ENCODE measurements at places on chromosomes 6 and 20. TPM values are rescaled to one million over a fixed set of nuclear protein-coding genes. Genes with fewer than 3 reads are reported as not detected.

The BANF2 gene
- not detected for total RNA-seq

The PAK5 gene
- 0.20 TPM for total RNA-seq

The BTN1A1 gene
- total RNA-seq: 0.15 TPM

The EYS gene
- 0.11 TPM for total RNA-seq

The BEND6 gene
- 2.3 TPM for total RNA-seq

The POM121L2 gene
- not detected for total RNA-seq

The KIF25 gene
- total RNA-seq: 0.59 TPM

The SLC22A2 gene
- total RNA-seq: 0.86 TPM

The BHLHE23 gene
- total RNA-seq: 0.22 TPM

GRCh38 chr6:30450909-30451841 is 38.1 kb upstream of the HLA-E start:
- H3K27ac ChIP-seq: no peak overlapping the region
- no peak overlapping the region for H3K4me3 ChIP-seq
- H3K4me1 ChIP-seq: no peaks in the 10 kb centered on the region
- peak; percentile 49 for DNase-seq

DNA sequence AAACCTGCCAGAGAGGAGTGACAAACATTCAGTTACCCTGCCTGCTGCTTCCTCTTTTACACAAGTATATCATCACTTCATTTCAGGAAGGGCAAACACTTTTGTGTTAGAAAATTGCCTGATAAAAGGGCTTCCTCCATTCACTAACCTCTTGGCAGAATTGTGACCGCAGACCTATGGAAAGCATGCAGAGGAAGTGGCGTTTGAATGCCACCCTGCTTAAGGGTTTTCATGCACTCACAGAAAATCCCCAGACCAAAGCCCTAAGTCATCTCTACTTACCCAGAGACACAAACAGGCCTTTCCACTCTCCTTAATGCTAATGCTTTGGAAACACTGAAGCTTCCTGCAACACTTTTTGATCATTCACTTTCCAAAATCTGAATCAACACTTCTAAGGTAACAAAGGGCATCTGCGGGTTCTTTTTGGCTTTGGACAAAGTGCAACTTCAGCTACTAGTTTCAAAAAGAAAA is 22.1 kb upstream of the RALGAPA2 start:
- no peak overlapping the region for H3K4me3 ChIP-seq
- no peak overlapping the region for H3K27ac ChIP-seq
- H3K36me3 ChIP-seq: no peaks in the 10 kb centered on the region
- no peaks in the 10 kb centered on the region for H3K27me3 ChIP-seq

DNA sequence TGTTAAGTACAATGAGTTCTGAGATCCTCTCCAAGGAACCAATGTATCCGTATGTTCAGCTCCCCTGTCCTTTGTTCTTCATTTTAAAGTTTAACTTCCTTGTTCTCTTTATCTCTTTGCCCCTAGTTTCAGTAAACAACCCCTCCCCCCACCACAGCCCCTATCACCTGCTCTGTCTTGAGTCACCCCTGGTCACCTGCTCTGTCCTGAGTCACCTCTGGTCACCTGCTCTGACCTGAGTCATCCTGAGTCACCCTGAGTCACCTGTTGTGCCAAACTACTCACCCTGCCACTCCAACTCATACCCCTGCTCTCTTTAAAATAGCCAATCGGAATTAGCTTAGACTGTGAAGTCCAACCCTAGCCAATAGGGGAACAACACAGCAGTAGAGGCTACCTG is 288.7 kb upstream of the CDYL start:
- no peaks in the 10 kb centered on the region for H3K27me3 ChIP-seq
- DNase-seq: peak; percentile 69
- H3K4me1 ChIP-seq: peaks cover 7% of the 10 kb centered on the region
- H3K27ac ChIP-seq: no peak overlapping the region

DNA sequence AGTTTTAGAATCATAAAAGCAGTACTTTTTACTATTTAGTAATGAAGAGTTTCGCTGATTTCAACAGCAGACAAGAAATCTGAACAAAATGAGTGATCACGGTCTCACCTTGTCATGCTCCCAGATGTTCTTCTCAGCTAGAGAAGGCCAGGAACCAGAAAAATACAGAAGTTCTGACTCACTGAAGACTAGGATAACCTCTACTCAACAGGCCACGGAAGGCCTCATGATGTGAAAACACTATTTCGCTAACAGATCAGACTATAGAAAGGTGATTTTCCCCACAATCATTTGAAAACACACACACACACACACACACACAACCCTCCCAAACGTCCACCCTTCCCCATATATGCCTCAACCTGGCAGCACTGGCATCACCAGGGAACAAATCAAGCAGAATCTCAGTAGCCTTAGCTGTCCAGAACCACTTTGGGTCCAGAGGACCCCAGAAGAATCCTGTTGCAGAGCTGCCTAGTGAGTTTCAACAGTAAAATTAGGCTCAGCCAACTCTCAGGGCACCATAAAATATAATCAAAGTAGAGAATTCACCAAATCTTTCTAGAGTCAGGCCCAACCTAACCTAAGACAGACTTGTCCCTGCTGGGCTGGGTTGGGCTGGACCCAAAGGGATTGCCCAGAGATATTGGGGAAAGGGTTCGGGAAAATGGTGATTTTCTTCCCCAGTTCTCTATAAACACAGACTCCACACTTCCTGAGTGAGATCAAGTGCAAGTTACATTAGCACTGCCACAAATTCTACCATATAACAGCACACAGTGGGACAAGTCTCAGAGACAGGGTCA is 7.9 kb downstream of the EXOC2 start:
- H3K27ac ChIP-seq: no peak overlapping the region
- H3K27me3 ChIP-seq: no peaks in the 10 kb centered on the region
- no peak for DNase-seq
- peaks cover 21% of the 10 kb centered on the region for H3K4me1 ChIP-seq

GRCh38 chr6:80489911-80490635 is 383.6 kb downstream of the BCKDHB start:
- no peak overlapping the region for H3K27ac ChIP-seq
- no peaks in the 10 kb centered on the region for H3K27me3 ChIP-seq
- no peak for DNase-seq
- peaks cover 3% of the 10 kb centered on the region for H3K36me3 ChIP-seq

DNA sequence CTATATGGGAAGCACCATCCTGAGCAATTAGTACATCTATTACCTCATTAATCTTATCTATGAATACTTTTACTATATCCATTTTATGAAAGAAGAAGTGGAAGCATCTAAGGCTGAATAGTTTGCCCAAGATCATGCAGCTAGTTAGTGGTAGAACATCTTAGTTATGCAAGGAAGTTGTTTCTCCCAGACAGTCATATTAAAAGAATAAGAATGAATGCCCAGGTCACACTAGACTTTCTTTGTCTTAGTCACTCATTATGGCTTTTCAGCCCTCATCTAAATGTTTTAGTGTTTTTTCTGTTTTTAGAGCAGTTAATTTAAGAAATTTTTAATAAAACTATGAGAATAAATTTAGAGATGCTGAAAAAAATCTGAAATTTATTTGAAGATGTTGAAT is 517.5 kb downstream of the CDKAL1 start:
- H3K4me3 ChIP-seq: no peak overlapping the region
- H3K27me3 ChIP-seq: no peaks in the 10 kb centered on the region
- no peak for DNase-seq

GRCh38 chr6:29943053-29943966 is 978 bp downstream of the HLA-A start:
- no peak overlapping the region for H3K27ac ChIP-seq
- no peaks in the 10 kb centered on the region for H3K27me3 ChIP-seq
- H3K4me3 ChIP-seq: peak overlapping the region; percentile 85
- no peaks in the 10 kb centered on the region for H3K4me1 ChIP-seq

- H3K27ac ChIP-seq: no peak overlapping the region
- no peaks in the 10 kb centered on the region for H3K27me3 ChIP-seq
- no peaks in the 10 kb centered on the region for H3K4me1 ChIP-seq
- no peaks in the 10 kb centered on the region for H3K36me3 ChIP-seq
- no peak for DNase-seq
Observed at GRCh38 chr6:127520066-127520465, 931 bp upstream of the MTCL3 start.

DNA sequence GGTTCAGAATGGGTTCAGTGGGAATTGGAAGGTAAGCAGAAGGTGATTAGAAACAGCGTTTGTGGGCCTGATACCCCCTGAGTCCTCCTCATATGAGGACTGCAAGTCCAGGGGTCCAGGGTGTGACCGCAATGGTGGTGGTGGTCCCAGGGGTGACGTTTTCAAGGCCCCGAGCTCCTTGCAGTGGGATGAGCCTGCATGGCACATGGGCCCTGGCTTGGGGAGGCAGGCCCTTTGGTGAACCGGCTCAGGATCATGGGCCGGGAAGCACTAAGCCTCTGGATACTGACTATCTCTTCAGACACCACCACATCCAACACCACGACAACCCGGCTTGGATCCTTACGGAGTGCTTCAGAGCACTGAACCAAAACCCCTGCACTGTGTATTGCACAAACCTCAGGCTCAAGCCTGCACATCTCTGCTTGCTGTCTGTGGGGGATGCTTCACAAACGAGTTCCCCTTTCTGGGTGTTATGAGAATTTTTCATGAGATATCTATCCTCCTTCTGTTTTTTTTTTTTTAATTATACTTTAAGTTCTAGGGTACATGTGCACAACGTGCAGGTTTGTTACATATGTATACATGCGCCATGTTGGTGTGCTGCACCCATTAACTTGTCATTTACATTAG is 67.9 kb downstream of the STK35 start:
- H3K4me1 ChIP-seq: no peaks in the 10 kb centered on the region
- H3K27ac ChIP-seq: no peak overlapping the region
- H3K4me3 ChIP-seq: no peak overlapping the region
- no peaks in the 10 kb centered on the region for H3K36me3 ChIP-seq

DNA sequence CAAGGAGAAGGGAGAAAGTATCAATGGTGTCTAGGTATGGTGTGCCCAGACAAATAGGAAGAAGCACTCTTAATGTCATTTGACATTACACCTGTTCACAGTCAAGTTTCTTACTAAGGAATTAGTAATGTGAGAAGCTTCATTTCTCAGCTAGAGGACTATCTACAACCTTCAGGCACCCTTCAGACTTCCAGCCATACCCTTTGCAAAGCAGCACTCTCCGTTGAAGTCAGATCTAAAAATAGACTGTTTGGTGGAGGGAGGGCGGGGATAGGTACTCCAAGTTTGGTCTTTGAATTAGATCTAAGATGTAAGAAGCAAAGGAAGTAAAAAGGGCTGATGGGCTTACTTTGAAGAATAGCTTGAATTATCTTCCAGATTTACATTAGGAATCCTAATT is 311.1 kb downstream of the SLC35F1 start:
- no peaks in the 10 kb centered on the region for H3K36me3 ChIP-seq
- no peaks in the 10 kb centered on the region for H3K4me1 ChIP-seq
- H3K27me3 ChIP-seq: no peaks in the 10 kb centered on the region
- no peak overlapping the region for H3K4me3 ChIP-seq

DNA sequence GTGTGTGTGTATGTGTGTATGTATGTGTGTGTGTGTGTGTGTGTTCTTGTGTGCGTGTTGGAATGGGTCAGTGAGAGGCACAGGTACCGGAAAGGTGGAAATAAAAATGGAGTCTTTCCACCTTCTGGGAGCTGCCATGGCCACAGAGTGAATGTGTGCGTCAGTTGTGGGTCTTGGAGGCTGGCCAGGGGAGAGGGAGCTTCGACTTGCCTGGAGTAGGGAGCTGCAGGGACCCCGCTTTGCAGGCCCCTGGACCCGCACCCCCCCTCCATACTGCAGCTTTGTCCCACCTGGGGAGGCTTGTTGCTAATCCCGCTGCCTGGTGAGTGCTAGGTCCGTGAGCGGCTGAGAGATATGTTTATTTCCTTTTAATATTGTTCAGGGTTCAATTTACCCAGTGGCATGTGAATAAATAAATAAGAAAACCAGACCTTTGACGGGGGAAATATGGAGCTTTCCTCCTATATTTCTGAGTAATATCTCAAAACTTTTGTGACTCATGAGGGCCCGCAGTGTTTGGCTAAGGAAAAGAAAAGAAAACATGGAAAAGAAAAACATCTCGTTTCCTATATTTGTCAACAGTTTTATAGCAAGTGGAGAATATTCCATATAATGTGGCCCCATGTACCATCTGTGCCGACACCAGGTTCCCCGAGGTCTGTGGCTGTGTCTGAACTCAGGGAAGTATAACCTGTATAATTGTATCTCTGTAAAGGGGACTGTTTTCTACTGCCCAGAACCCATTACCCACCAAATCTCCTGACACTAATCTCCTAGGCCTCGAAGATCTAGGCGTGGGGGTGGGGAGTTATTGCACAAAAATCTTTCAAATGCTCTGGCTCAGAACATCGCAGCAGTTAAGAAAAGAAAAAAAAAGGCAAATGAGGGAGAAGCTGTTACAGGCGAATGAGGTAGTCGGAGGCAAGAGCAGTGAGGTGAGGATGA is 24.6 kb upstream of the CCDC167 start:
- no peaks in the 10 kb centered on the region for H3K36me3 ChIP-seq
- H3K27ac ChIP-seq: no peak overlapping the region
- no peaks in the 10 kb centered on the region for H3K27me3 ChIP-seq
- H3K4me3 ChIP-seq: no peak overlapping the region

DNA sequence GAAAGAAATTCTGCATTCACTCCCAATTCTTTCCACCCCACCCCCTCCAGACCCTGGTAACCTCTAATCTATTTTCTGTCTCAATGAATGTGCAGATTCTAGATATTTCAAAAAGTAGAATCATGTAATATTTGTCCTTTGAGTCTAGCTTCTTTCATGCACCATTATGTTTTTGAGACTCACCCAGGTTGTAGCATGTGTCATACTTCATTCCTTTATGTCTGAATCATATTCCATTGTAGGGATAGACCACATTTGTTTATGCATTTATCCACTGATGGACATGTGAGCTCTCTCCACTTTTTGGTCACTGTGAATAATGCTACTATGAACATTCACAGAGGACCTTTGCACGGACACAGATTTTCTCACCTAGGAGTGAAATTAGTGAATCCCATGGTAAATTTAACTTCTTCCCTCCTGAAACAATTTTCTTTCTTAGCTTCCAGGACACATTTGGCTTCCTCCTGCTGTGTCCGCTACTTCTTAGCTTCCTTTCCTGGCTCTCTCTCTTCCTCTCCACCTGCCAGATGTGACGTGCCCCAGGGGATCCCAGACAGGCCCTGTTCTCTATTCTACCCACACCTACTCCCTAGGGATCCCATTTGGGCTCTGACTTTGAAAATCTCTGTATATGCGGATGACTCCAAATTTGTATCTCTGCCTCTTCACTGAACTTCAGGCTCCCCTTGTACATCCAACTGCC is 24.1 kb upstream of the ARFGEF2 start:
- H3K4me3 ChIP-seq: no peak overlapping the region
- H3K27me3 ChIP-seq: no peaks in the 10 kb centered on the region

DNA sequence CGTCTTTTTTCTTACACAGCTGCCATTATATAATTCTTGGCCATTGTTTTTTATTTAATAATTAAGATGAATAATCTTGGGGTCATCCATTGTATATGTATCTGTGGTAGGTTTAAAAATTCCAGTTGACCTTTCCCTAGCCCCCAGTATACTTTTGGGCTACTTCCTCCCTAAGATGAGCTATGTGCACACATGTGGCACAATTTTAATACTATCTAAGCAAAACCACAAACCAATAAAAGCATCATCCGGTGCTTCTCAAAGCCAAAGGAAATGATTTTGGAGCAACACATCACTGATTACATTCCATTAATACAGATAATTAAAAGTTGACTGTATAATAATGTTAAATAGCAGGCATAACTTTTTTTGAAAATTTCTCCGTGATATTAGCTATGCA is 161.2 kb downstream of the ATXN1 start:
- H3K4me1 ChIP-seq: no peaks in the 10 kb centered on the region
- DNase-seq: no peak
- H3K36me3 ChIP-seq: no peaks in the 10 kb centered on the region
